ENCODE measurements at places on chromosomes 1 and 21.
A peak's percentile ranks its signal among the peaks of the same experiment; 100 is the strongest.

DNA sequence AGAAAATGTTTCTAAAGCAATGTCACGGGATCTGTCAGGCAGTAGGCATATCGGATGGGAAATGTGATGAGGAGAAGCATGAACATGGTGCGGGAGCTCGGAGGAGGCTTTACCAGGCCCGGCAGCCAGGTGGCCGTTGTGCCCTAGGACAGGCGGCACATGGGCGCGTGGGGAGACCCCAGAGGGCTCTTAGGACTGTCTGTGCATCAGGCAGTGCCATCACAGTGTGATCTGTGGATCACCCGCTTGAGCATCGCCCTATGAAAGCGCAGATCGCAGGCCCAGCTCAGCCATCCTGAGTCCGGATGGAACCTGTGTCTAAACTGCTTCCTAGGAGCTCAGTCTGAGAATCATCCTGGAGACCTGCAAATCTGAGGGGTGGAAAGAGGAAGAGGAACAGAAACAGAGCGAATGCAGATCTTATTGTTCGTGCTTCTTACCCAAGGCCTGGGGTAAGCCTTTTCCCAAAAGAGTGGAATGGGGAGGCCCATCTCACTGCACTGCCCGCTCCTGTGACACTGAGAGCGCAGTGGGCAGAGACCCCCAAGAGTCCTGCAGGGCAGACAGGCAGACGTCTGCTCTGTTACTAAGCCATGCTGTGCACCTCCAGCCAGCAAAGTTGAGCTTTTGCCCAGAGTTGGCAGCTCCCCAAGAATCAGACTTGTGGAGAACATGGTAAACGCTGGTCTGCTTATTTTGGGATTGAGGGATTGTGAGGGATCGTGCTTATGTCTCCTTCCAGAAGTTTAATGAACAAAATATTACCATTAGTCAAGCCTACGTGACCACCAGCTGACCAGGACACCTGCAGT is 251.0 kb downstream of the RHOU start:
- DNase-seq = no peak

GRCh38 chr21:31897311-31897710 is 24.5 kb downstream of the HUNK start:
- no peak for DNase-seq

- DNase-seq = no peak
Observed at GRCh38 chr1:212987702-212988322, 27.9 kb downstream of the ANGEL2 start.

GRCh38 chr1:87230501-87230900 is 98.2 kb upstream of the LMO4 start:
- no peak for DNase-seq

- DNase-seq = no peak
Observed at GRCh38 chr1:214538496-214538895, 12.9 kb downstream of the PTPN14 start.

DNA sequence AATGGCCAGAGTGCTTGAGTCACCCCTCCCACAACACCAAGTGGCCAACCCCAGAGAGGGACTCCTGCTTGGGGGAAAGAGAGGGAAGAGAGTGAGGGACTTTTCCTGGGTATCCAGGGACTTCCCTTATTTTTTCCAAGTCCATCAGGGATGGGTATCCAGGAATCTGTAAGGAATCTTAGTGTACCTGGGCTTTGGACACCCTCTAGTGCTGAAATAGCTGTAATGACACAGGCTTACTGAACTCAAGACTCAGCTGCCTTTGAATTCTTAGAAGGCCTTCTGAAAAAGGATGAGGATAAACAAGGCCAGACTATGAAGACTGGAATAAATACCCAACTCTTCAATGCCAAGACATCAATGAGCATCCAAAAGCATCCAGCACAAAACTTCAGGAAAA is 12.0 kb downstream of the TSHB start:
- DNase-seq = no peak

GRCh38 chr1:101105877-101106276 is 80.3 kb upstream of the DPH5 start:
- no peak for DNase-seq

DNA sequence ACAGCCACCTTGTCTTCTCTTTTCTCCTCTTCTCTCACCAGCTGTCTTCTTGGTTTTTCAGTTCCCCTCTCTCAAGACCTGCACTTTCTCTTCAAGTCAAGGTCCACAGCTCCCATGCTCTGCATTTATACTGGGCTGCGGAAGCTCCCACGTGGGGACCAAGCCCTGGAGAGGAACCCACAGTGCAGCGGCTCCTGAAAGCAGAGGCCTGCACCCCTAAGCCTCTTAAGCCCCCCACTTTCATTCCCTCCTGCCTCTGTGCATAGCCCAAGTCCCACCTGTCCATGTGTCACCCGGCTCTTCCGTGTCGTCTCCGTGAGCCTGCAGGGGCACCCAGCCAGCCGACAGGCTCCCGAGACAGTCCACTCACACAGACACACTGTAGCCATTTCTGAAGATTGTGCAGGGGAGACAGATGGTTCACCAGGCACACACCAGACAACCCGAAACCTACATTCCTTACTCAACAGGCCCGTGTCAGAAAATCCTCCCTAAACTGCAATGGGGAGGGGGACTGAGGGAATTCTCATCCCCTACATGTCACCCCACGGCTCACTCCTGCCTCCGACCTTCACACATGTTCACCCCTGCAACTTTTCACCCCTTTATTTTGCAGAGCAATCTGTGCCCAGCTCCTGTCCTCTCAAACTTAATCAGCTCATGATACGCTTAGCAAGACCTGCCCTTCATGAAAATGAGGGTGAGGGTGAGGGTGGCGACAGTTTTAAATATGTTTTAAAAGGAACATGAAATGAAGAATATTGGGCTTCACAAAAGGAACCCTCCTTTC is 6.3 kb downstream of the MX2 start:
- no peak for DNase-seq

GRCh38 chr1:24101796-24102586 is 9.9 kb downstream of the MYOM3 start:
- DNase-seq = no peak

DNA sequence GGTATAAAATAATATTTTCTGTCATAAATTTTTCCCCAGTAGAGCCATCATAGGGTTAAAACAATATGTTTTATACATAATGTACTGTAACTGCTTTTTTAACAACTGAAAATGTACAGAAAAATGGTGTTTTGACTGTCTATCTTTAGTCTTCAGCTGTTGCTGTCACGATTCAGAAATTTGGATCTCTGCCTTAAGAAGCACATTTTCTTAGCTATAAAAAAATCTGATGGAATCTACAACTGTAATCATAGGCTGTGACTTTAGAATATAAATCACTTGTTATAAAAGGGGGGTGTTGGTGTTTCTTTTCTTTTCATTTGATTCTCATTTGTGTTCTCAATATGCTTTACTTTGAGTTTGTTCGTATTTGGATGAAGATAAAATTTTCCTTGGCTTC is 187.5 kb downstream of the PDE4B start:
- no peak for DNase-seq

GRCh38 chr1:58996341-58997059 is 212.7 kb upstream of the JUN start:
- no peak for DNase-seq

GRCh38 chr1:203299169-203299568 is 6.2 kb upstream of the BTG2 start:
- DNase-seq = no peak

DNA sequence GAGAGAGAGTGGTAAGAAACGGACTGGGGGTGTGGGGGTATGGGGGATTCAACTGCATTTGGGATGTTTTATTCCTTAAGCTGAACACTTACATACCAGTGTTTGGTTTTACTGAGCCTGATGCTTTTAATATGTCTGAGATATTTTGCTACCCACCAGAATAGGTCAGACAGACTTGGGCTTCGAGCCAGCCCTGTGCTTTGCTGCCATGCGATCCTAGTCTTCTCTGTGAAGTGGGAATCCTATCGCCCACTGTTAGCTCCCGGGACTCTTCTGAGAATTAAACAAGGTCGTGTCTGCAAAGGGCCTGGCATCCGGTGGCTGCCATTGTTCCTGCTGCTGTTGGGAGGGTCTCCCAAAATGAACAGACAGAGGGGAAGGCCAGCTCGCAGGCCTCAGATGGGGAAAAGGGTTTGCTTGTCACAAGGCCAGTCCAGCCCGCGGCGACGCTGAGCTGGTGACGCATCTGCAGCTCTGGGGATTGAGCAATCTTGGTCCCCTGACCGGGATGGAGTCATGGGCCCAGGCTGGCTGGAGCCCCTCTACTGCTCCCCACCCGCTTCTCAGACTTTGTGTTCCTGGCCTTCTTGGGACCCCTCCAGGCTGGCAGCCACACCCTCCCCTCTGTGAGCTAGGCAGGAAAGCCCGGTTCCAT is 26.9 kb upstream of the ECE1 start:
- no peak for DNase-seq

- DNase-seq = no peak
Observed at GRCh38 chr1:214401666-214402065, 120.7 kb downstream of the SMYD2 start.

DNA sequence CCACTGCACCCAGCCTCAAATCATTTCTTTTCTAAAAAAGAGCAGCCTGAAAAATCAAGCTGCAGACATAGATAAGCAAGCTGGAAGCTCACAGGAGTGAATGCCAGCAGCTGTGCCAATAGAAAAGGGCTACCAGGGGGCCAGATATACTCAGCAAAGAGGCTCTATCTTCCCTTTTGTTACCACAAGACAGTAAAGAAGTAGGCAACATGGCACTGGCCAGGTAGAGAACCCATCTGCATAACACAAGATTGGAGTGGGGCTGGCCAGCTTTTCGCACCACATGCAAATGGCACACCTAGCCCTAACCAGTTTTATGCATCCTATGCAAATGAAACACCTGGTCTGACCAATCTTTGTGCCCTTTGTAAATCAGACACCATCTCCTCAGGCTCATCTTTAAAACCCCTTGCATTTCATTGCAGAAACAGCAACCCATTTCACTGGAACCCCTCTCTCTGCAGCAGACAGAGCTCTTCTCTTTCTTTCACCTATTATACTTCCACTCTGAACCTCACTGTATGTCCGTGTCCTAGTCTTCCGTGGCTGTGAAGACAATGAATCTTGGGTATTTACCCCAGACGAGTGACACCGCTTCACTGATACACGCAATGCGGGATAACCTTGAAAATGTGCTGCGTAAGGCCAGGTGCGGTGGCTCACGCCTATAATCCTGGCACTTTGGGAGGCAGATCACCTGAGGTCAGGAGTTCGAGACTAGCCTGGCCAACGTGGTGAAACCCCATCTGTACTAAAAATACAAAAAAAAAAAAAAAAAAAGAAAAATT is 15.1 kb downstream of the CASP9 start:
- DNase-seq = no peak

- peak; percentile 72 for DNase-seq
Observed at GRCh38 chr1:112247036-112247597, 148.9 kb upstream of the CTTNBP2NL start.

DNA sequence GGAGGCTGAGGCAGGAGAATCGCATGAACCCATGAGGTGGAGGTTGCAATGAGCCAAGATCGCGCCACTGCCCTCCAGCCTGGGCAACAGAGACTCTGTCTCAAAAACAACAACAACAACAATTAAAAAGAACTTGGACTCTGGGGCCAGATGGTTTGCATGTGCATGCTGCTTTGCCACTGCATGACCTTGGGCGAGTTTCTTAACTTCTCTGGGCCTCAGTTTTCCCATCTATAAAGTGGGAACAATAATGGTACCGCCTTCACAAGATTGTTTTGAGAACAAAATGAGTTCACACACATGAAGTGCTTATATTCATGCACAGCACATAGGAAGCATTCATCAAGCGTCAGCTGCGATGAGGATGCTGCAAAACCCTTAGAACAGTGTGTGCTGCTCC is 74.6 kb downstream of the MAN1C1 start:
- no peak for DNase-seq

DNA sequence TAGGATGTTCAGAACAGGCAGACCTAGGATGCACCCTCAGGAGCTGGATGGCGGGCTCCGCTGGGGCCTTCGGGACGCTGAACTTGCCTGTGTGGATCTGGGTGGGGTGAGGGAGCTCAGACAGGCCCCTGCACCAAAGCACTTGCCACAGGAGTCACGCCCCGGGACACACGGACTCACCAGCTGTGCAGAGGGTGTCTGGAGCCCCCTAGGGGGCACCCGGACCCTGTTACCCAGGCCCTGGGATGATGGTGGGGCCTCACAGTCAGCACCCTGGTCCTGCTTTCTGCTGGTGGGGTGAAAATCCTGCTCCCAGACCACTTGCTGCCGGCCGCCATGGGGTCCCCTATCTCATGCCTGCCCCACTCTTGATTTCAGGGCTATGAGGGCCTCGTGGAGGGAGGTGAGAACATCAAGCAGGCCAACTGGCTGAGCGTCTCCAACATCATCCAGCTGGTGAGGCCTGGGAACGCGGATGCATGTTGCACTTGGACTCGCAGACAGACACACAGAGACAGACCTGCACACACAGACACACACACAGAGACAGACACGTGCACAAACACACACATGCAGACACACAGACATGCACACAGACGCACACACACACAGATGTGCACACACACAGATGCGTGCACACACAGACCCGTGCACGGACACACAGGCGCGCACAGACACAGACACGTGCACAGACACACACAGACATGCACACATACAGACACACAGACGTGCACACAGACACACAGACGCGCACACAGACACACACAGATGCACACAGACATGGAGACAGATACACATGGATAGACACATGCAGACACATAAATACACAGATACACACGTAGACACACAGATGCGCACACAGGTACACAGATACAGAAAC is 11.0 kb downstream of the PFKL start:
- DNase-seq = no peak

DNA sequence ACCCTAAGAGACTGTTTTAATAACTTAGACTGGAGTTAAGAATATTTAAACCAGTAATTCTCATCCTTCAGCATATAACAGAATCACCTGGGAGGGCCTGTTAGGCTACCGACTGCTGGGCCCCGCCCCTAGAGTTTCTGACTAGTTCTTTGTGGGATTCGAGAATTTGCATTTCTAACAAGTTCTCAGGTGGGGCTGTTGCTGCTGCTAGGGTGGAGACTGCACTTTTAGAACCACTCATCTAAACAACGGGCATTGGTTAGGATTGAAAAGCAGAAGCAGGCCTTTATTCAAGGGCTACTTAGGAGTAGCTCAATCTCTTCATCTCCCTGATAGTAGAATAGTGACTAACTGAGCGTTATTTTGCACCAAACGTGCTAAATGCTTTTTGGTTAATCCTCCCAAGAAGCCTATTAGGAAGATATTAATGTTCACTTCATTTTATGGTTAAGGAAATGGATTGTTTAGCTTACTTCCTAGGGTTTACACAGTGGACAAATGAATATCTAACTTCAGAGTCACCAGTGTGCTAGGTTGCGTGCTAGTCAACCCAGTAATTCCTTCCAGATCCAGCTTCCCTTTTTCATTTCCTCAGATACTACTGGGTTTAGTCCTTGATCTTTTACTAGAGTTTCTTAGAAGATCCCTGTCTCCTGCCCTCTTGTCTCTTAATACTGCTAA is 31.1 kb upstream of the UAP1 start:
- no peak for DNase-seq

GRCh38 chr1:219265026-219265515 is 91.4 kb downstream of the LYPLAL1 start:
- no peak for DNase-seq

- peak; percentile 36 for DNase-seq
Observed at GRCh38 chr1:18121072-18121820, 13.6 kb downstream of the IGSF21 start.

GRCh38 chr1:236523704-236524141 is at the start of gene LGALS8:
TSS of gene LGALS8 (plus strand) at chr1:236523982. CDS start at chr1:236526071, 2,089 bp downstream.
- DNase-seq = peak; percentile 29

- no peak for DNase-seq
Observed at GRCh38 chr1:93692451-93692861, 10.8 kb upstream of the BCAR3 start.

All from NCI-H510A treated with DMSO at 0.1 percent for 48 hours (cell line).